ENCODE measurements at places on chromosomes 3 and 15. TPM values are rescaled to one million over a fixed set of nuclear protein-coding genes. Genes with fewer than 3 reads are reported as not detected.
A peak's percentile ranks its signal among the peaks of the same experiment; 100 is the strongest.

GRCh38 chr15:59208613-59209249 is 2.1 kb downstream of the LDHAL6B start:
- DNase-seq: no peak

GRCh38 chr15:65450556-65450955 is 27.8 kb upstream of the IGDCC4 start:
- no peak for DNase-seq

DNA sequence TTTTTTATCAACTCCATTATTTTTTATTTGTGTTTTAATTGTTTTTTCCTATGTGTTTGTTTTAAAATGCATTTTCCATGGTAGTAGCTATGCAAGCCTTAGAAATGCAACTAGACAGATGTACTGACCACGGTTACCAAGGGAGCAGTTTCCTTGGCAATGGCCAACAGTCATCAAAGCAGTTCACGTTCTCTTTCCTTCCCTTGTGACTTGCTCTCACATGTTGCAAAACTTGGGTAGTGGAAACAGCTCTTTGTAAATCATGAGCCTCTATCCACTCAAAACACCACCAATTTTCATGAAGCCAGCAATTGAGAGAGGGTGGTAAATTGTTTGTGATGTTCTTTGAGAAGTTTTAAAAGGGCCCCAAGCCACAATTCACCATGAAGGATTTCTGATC is 499.4 kb upstream of the MDFIC2 start:
- no peak for DNase-seq

DNA sequence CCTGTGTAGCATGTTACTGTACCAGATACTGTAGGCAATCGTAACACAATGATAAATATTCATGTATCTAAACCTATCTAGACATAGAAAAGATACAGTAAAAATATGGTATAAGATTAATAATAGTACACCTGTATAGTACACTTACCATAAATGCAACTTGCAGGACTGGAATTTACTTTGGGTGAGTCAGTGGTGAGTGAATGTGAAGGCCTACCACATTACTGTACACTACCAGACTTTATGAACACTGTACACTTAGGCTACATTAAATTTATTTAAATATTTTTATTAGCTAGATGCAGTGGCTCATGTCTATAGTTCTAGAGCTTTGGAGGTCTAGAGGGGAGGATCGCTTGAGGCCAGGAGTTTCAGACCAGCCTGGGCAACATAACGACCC is 186.6 kb upstream of the ROPN1 start:
- no peak for DNase-seq

- no peak for DNase-seq
Observed at GRCh38 chr15:101481917-101482525, 7.5 kb downstream of the PCSK6 start.

- DNase-seq: no peak
Observed at GRCh38 chr3:122857019-122857418, 62.1 kb downstream of the SLC49A4 start.

Gene RFT1
- total RNA-seq: 10.2 TPM

Gene RIOX2
- 14.4 TPM for total RNA-seq

- DNase-seq: no peak
Observed at GRCh38 chr3:160162440-160162839, 62.8 kb upstream of the C3orf80 start.

- no peak for DNase-seq
Observed at GRCh38 chr3:7381741-7382140, 520.8 kb downstream of the GRM7 start.

DNA sequence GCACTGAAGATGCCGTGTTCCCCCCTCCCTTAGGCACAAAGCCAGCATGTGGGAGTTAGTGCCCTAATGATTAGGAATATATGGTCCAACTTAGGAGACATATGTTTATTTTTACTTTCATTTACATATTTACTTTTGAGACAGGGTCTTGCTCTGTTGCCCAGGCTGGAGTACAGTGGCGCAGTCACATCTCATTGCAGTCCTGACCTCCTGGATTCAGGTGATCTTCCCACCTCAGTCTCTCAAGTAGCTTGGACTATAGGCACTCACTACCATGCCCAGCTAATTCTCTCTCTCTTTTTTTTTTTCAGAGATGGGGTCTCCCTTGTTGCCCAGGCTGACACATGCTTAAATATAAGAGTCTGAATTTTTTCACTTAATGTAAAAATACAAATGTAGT is 51.6 kb upstream of the TBC1D23 start:
- no peak for DNase-seq

GRCh38 chr3:11625376-11626083 is 18.2 kb downstream of the VGLL4 start:
- DNase-seq: no peak

GRCh38 chr3:55487381-55488241 is 505 bp upstream of the WNT5A start:
- peak; percentile 58 for DNase-seq

- no peak for DNase-seq
Observed at GRCh38 chr3:117790235-117790987, 1080.8 kb downstream of the TUSC7 start.

Gene ZPLD1
- 0.04 TPM for total RNA-seq

DNA sequence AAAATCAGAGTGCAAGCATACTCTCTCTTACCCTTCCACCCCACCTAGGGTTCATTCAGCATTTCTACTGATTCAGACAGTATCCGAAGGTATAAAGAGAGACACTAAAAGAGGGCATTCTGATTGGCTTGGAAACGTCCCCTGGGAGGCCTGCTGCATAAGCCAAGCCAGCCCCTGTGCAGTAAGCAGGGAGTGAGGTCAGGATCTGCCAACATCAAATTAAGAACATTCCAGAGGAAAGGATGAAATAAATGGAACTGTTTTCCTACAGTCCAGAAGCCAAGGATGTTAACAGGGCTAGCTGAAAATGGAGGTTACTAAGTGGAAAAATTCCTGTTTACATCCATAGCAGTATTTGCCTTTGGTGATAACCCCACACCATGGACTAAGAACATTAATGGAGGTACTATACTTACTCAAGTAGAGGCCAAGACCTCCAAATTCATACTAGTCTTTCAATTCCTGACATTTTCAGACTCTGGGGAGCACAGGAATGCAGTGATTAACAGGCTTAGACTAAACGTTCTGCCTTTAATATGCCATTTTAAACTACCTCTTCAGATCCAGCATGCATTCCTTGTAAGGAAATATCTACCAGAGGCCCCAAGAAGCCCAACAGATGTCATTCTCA is 34.5 kb downstream of the NPTN start:
- no peak for DNase-seq

- no peak for DNase-seq
Observed at GRCh38 chr3:116474801-116475200, 29.5 kb upstream of the LSAMP start.

Gene PLA2G4E
- not detected for total RNA-seq

- no peak for DNase-seq
Observed at GRCh38 chr3:101695779-101696372, 9.4 kb upstream of the RPL24 start.

GRCh38 chr15:25611603-25612002 is 172.8 kb upstream of the UBE3A start:
- DNase-seq: no peak

Gene TM4SF4
- total RNA-seq: 210 TPM

Gene WDR93
- total RNA-seq: not detected

Gene MUC4
- 0.07 TPM for total RNA-seq

Gene FES
- 17.6 TPM for total RNA-seq

Gene ZNF502
- total RNA-seq: 1.7 TPM

DNA sequence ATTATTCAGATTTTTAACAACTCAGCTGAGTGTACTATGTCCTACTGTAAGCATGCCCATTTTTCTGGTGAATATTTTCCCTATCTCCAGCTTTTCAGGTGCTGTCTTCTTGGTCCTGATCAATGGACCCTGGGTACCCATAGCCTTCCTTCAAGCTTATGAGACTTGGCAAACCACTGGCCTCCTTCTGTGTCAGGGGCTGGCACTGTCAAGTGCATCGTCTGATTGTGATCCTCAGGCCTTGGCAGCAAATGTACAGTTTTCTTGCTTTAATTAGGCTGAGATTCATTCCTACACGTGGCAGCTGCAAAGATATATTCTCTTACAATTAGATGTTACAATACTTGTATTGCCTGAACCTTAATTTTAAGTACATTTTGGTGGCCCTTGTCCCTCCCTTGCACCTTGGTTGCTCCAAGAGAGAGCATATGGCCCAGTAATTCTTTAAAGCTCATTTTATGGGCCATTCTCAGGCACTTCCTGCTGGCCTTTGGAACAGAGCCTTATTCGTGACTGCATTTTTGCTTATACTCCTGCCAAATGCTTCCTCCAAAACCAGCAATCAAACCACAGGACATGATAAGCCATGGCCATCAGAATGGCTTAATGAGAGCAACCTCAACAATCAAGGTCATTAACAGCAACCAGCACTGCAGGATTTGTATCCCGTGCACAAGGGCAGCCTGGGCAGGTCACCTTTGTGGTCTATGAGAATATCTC is 179.9 kb downstream of the CNTN6 start:
- no peak for DNase-seq

GRCh38 chr3:146953511-146953981 is 348.4 kb upstream of the PLSCR5 start:
- DNase-seq: no peak

Gene CCR3
- not detected for total RNA-seq

DNA sequence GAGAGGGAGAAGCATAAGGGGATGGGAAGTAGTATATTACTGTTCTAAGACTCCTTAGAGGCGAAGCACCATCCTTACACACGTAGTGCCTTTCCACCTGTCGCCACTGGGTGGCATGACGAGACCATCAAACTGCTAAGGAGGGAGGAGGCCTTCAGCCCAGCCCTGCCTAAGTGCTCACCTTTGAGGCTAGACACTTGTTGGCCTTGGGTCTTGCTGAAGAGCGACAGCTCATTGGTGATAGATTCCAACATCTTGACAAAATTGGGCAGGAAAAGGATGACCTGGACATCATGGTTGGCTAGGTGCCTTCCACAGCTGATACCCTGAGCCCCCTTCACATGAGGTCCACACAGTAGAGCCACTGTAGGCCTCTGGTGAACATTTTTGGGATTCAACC is 19.6 kb downstream of the CLK3 start:
- peak; percentile 63 for DNase-seq

- DNase-seq: no peak
Observed at GRCh38 chr15:70563561-70564095, 199.7 kb downstream of the UACA start.

Measured in right lobe of liver (tissue), 6 donors.